Stimulated activated CD4-positive, alpha-beta T cell treated with anti-CD3 and anti-CD28 coated beads, Interleukin-1b, Interleukin-23, amount 100 ng/mL, for 1 hour (primary cell): ENCODE measurements at places on chromosomes 11 and 22.
A peak's percentile ranks its signal among the peaks of the same experiment; 100 is the strongest.

GRCh38 chr11:106088896-106089295, 11.4 kb downstream of the AASDHPPT start:
- DNase-seq: no peak

DNA sequence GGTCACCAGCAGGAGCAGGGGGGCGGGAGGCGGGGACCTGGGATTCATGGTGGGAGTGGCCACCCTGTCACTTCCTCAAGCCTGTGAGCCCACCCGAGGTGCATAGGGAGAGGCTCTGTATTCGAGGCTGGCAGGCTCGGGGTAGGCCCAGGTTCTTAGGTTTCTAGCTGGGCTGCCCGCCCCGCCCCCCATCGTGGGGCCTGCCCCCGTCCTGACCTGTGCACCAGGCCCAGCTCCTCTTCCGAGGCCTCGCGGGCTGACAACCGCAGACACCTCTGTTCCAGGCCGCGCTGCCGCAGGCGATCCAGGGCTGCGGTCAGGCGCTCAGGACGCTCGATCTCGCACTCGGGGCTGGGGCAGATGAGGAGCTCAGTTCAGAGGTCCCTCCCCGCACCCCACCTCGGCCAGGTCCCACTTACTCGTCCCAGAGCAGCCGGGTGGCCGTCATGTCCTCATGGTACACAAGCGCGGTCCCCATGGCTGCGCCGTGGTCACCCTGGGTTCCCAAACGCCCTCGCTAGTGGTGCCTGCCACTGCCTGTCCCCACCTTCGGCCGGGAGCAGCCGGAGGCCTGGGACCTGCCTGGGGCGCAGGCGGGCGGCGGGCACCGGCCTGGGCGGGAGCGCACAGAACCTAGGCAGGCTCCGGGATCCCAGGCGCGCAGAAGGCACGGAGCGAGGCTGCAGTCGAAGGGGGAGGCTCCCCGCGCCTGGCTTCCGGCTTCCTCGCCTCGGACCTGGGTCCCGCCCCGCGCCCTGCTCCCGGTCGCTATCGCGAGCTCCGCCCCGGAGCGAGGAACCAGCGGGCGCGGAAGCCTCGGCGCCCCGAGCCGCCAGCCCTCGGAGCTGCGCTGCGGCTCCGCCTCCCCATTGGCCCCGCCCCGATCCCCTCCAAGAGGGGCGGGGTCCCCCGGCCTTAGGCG, at the start of gene HDAC10:
HDAC10 (minus strand) TSS at position 711 of the 922 bp plus-strand sequence; CDS start at position 478, 233 bp downstream.
- DNase-seq: peak; percentile 50

- no peak for DNase-seq
Measured at GRCh38 chr22:46084943-46085827, 65.1 kb upstream of the PPARA start.

- DNase-seq: no peak
Measured at GRCh38 chr11:45929486-45930030, 7.1 kb downstream of the LARGE2 start.

DNA sequence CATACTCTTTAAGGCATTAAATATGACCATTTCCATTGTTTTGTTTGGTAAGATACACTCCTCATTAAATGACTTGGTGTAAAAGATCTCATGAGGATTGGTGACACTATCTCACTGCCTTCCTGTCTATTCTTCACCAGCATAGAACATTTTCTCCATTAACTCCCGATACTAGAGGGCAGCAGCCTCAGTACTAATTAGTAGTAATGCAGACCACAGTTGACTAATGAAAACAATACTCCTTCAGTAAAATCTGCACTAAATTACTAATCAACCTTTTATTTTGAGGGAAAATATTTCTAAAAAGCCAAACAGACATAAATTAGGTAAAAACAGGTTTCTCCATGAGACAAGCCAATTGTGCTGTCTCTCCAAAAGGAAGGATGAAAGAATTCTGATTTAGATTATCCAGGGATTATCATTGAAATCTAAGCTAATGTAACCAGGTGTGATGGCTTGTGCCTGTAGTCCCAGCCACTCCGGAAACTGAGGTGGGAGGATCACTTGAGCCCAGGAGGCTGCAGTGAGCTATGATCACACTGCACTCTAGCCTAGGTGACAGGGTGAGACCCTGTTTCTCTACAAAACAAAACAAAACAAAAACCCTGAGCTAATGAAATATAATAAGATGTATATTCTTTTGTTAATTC, 9.4 kb downstream of the PGM2L1 start:
- peak; percentile 30 for DNase-seq

GRCh38 chr11:116114198-116114651, 610.0 kb upstream of the CADM1 start:
- no peak for DNase-seq

DNA sequence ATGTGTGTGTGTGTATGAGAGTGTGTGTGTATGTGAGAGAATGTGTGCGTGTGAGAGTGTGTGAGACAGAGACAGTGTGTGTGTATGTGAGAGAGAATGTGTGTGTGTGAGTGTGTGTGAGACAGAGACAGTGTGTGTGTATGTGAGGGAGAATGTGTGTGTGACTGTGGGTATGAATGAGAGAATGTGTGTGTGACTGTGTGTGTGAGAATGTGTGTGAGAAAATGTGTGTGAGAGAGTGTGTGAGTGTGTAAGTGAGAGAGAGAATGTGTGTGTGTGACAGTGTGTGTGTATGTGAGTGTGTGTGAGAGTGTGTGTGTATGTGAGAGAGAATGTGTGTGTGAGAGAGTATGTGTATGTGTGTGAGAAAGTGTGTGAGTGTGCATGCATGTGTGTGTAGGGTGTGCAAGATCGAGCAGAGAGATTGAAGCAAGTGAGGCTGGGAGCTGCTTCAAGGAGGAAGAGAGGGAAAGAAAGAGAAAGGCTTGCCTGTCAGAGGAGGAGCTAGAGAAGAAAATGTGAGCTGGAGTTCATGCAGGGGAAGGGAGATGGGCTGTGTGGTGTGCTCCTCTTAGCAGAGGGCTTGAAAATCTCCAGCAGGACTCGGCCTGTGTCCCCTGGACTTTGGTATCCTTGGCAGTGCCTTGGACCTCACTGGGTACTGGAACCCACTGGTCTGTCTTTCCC, 27.7 kb upstream of the TP53I11 start:
- DNase-seq: no peak

- no peak for DNase-seq
Measured at GRCh38 chr11:80155412-80156017, 714.7 kb upstream of the TENM4 start.
